ENCODE measurements at places on chromosomes 16 and 17.

- no peak for DNase-seq
Observed at GRCh38 chr17:17944242-17944641, 28.0 kb downstream of the TOM1L2 start.

GRCh38 chr16:21208446-21209230 lies 2.7 kb downstream of the ZP2 start:
- no peak for DNase-seq

GRCh38 chr17:31647661-31648060 lies 211.4 kb downstream of the COPRS start:
- no peak for DNase-seq

- DNase-seq: no peak
Observed at GRCh38 chr16:56975714-56976113, 13.6 kb upstream of the NLRC5 start.

DNA sequence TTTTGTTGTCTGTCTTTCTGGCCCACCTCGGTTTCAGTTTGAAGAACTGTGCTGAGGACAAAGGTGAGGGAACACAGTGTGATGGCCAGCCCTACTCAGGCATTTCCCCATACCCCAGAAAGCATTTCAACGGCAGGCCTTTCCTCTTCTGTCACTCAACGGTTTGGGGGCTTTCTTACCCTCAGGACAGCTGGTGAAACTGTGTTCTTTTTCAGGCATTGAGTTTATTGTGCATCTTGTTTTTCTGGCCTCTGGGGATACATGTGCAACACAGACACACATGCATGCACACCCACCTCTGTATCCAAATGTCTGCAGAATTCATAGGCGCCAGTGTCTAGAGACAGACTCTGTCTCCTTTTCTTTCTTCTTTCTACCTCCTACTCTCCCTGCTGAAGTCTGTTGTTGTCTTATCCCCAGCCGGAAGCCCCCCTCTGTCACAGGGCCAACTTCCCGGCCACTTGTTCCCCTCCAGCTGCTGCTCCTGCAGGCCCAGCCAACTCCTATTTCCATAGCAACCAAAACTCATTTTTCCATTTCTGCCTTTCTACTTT lies 17.0 kb downstream of the CHD9 start:
- no peak for DNase-seq

GRCh38 chr16:1942047-1942809 lies 771 bp downstream of the MSRB1 start:
- peak; percentile 38 for DNase-seq

GRCh38 chr17:15998031-15998562 lies 1.4 kb downstream of the ZSWIM7 start:
- no peak for DNase-seq

GRCh38 chr17:59848778-59849177 lies 44.0 kb downstream of the TUBD1 start:
- DNase-seq: peak; percentile 29

DNA sequence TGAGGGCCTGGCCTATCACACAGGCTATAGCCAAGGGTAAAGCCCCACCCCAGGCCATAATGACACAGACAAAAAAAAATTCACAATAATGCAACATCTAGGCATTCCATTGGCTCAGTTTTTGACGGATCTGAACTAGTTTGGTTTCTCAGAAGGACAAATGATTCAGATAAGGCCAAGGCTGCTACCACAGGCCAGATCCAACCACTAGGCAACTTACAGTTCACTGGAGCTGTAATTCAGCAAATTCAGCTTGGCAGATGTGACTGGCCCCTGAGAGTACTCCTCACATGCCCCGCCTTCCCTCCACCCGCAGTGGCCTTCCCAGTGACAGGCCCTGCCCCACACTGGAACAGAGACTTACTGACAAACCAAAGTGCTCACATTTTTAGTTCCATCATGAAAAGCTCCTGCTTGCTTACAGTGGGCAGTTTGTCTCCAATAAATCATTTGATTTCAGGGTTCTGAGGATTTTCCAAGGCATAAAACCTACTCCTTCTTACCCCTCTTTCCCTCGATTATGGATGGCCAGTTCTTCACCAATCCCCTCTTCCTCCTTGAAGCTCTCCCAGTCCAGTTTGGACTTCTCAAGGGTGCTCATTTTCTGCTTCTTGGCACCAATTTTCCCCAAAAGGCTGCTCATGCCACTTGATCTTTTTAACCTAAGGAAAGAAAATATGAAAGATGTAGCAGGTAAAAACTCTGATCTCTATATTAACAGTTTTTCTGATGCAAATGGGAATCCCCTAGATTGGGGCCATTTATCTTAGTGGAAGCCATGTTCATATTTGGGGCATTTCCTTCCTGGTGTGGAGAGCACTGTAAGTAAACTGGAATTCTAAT lies 53.3 kb upstream of the BCAR1 start:
- peak; percentile 87 for DNase-seq

DNA sequence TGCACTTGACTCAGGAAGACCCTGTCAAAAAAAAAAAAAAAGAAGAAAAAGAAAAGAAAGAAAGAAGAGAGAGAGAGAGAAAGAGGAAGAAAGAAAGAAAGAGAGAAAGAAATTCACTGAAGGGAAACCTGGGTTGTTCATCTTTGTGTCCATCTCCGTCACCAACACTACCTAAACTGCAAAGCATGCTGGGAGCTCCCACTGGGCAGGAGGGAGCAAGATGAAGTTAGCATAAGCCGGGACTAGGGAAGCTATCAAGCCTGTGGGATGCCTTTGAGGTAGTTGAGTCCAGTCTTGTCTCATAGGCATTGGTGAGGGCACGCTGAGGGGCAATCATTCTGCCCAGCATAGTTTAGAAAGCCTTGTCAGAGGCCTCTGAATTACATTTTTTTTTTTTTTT lies 7.6 kb upstream of the CBFB start:
- DNase-seq: no peak

DNA sequence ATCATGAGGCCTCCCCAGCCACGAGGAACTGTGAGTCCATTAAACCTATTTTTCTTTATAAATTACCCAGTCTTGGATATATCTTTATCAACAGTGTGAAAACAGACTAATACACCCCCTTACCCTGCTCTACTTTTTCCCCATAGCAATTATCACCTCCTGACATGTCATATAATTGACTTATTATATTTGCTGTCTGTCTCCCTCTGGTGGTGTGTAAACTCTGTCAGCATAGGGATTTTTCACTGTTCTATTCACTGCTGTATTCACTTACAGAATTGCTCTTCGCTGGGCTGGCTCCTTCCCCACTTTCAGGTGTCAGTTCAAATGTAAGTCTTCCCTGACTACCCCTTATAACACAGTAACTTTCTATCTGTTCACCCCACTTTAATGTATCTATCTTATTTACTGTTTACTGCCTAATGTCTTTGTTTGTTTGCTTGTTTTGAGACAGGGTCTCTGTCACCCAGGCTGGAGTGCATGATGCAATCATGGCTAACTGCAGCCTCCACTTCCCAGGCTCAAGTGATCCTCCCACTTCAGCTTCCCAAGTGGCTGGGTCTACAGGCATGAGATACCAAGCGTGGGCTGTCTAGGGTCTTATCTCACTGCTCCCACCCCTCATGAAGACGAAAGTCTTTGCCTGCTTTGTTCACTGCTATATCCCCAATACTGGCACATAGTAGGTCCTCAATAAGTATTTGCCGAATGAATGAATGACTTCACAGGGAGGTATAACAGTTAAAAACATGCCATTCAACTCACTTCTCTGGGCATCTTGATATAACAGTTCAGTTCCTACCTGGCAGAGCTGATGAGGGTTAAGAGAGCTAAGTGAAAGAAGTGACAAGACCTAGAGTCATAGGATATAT lies 52.4 kb upstream of the CDH3 start:
- no peak for DNase-seq

GRCh38 chr17:59769887-59770286 lies 62.4 kb downstream of the VMP1 start:
- DNase-seq: no peak

DNA sequence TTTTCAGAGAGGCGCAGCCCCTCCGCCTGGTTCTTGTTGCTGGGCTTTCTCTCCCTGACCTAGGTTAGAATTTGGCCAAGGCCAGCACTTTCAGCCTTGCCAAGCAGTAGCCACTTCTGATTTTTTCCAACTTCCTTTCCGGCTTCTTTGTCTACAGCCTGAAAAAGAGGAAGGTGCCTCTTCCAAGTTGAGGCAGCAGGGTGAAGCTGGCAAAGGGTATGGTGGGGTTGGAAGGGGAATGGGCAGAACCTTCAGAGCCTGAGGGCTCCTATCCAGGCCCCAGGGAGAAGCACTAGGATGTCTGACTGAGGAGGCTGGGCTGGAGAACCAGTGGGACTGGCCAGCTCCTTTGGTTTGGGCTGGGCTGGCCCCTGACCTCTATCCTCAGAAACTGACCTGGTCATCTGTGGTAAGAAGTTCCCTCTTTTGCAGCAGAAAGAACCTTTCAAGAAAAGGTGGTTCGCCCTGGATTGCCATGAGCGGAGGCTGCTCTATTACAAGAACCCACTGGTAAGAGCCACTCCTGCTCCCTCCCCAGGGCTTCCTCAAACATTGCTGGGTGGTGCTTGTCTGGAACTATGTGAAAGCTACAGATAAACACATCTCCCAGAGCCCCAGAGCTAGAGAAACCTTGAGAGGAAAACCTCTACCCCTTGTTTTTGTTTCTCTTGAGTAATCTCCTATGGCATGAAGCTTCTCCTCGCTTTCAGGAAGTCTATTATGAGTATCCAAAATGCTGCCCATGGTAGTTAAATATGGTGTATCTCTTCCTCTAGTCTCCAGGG lies 16.6 kb upstream of the RNF135 start:
- no peak for DNase-seq

- DNase-seq: no peak
Observed at GRCh38 chr16:73170612-73171038, 122.7 kb upstream of the ZFHX3 start.

DNA sequence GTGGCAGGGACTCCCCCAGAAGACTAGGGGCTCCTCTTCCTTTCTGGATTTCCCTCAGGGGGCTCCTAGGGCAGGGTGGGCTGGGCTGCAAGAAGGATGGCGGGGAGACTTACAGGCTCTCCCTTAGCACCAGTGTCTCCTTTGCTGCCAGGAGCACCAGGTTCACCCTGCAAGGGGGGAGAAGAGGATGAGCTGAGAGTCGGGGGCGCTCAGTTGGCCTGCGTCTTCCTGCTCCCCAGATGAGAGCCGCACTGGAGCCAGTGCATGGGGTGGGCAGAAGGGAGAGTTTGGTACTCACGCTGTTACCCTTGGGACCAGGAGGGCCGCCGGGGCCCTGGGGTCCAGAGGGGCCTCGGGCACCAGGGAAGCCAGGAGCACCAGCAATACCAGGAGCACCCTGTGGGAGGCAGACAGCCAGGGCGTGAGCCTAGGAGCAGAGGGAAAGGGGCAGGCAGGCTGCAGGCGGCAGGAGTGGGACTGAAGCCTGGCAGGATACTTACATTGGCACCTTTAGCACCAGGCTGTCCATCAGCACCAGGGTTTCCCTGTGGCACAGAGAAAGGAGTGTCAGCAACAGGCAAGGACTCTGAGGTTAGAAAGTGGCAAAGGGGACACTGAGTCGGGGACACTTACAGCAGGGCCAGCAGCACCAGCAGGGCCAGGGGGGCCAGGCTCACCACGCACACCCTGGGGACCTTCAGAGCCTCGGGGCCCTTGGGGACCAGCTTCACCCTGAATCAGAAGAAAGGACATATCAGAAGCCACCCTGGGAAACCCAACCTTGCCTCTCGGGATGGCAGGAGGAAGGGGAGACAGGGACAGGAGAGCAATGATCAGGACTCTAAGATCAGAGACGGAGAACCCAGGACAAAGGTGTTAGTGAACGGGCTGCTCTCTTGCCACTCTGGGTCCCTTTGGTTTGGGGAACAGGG lies 6.2 kb downstream of the COL1A1 start:
- DNase-seq: peak; percentile 55

GRCh38 chr16:12569061-12569460 lies 234.6 kb downstream of the CPPED1 start:
- DNase-seq: no peak

DNA sequence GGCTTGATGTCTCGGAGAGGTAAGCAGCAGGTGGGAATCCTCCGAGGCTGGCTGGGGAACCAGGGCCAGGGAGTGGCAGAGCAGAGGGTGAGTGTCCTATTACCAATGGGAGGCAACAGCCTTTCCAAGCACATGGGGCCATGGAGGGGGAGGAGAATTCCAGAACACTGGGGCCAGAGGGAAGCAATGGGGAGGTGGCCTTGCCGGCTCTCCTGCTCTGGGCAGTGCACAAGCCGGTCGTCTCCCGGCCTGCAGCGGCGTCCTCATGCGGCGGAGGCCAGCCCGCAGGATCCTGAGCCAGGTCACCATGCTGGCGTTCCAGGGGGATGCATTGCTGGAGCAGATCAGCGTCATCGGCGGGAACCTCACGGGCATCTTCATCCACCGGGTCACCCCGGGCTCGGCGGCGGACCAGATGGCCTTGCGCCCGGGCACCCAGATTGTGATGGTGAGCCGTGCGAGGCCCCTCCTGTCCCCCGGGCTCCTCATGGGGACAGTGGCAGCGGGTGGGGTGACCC lies 21.9 kb downstream of the SGSH start:
- DNase-seq: no peak

DNA sequence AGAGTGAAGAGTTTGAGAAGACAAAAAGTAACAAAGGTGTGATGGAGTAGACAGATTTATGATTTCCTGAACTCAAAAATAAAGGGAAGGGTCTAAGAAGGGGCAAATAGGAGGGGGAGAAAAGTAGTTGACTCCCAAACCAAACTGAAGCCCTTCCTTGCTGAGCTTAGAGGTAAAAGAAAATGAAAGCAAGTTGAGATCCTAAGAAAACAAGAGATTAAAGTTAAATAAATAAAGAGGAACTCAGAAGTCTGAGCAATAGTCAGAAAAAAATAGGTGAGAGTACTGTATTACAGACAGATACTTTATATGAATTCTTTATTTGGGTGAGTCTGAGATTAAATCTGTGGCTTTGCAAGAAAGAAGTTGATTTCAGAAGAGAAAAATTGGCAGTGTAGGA lies 3.3 kb upstream of the PSMD12 start:
- no peak for DNase-seq

Data from astrocyte of the hippocampus (primary cell).